ENCODE measurements at places on chromosomes 4 and X.

GRCh38 chrX:12956704-12957534, 18.0 kb upstream of the TMSB4X start:
- DNase-seq: no peak

- DNase-seq: no peak
Measured at GRCh38 chr4:38190717-38191178, 230.6 kb downstream of the PTTG2 start.

DNA sequence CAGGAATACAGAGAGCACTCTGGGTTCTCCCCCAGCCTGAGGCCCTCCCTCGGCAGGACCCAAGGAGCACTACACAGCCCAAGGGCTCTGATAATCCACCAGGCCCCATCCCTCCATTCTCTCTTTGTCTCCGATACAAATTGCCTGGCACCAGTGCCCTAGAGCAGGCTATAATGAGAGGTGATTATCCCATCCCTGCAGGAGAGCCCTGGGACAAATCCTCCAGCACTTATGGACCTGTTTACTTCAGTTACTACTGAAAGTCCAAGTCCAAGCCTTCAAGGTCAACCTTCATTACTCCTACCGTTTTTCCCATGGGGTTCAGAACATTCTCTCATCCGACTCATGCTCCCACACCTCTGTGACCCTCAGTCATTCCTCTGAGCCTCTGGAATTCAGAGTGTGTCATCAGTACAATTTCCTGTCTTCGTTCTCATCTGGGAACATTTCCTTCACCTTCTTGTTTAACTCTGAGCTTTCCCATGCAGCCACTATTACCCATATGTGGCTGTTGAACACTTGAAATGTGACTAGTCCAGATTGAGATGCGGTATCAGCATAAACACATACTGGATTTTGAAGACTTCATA, 299.0 kb downstream of the RAPGEF2 start:
- DNase-seq: no peak

DNA sequence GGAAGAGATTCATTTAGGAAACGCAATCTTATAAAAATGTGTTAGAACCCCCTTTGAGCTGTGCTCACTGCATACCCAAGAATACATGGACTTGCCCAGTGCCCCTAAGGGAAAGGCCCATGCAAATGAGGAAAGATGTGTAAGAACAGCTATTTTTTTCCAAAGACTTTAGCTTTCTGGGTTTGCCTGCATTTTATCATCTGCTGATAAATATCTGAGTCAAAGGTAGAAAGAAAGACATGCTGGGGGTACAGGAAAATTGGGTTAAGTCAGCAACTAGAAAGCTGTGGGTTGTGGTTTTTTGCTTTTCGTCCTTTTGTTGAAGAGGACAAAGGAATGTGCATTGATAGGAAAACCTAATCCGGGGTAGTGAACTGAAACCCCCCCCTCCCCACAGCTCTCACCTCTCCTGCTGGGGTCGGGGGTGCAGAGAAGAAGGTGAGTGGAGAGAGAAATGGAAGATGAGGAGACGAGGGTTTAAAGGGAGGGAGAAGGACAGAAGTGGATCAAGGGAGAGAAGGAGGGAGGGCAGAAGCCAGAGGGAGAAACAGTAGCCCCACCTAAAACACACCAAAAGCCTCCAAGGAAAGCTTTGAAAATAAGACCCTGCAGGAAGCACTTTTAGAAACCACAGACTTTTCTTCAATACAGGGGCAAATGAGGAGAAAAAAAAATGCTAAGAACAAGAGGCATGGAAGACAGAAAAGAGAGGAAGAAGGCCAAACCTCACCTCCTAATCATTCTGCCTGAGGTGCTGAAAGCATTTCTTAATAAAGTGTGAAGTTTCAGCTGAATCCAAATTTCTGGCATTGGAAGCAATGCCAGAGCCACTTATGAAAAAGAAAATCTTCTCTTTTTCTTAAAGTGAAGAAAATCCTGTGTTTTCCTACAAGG, 49.3 kb downstream of the KDR start:
- DNase-seq: no peak

DNA sequence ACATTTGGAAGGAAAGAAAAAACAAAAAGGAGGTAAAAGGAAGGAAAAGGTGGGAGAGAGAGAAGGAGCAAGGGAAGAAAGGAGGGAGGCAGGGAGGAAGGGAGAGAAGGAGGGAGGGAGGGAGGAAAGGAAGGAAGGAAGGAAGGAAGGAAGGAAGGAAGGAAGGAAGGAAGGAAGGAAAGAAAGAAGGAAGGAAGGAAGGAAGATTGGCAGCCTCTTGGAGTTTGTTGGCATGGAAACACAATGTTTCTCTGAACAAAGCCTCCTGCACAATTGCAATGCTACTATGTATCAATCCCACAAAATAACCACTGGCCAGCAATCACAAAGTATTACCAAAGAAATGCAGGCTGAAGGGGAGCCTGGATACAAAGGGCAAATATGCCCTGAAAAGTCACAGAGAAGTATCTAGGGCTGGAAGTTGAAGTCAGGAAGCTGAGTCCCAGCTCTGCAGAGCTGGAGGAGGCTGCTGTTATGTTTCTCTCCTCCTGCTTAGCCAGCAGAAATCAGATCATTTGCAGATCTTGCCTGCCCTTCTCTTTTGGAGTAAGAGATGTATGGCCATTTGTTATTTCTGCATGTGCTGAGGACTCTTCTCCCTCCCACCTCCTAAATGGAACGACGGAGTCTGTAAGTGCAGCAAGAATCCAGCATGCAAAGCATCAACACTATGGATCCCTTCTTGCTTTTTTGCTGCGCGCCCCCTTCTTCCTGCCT, 195.9 kb upstream of the LDB2 start:
- no peak for DNase-seq

DNA sequence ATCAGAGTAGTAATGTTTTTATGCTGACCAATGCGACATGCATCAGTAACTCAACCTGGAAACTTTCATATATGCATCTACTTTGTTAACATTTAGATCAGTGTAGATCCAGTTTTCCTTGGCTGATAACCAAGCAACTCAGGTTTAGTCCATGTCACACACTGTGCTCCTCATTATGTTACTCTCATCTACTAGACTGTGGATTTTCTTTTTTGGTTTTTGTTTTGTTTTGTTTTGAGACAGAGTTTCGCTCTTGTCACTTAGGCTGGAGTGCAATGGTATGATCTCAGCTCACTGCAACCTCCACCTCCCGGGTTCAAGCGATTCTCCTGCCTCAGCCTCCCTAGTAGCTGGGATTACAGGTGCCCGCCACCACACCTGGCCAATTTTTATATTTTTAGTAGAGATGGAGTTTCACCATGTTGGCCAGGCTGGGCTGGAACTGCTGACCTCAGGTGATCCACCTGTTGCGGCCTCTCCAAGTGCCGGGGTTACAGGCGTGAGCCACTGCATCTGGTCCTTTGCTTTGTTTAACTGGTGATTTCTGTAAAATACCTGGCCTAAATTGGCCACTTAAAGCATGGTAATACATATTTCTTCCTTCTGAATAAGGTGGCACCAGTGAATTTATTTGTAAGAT, 48.6 kb downstream of the SMARCAD1 start:
- no peak for DNase-seq

DNA sequence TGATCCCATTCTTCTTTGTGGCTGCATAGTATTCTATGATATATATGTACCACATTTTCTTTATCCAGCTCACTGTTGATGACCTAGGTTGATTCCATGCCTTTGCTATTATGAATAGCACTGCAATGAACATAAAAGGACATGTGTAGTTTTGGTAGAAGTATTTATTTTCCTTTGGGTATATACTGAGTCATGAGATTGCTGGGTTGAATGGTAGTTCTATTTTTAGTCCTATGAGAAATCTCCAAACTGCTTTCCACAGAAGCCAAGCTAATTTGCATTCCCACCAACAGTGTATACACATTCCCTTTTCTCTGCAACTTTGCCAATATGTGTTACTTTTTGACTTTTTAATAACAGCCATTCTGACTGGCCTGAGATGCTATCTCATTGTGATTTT, 278.3 kb downstream of the PCDH18 start:
- no peak for DNase-seq

GRCh38 chr4:144579411-144580030, 66.4 kb upstream of the HHIP start:
- no peak for DNase-seq

GRCh38 chr4:150799207-150799606, 215.9 kb downstream of the LRBA start:
- no peak for DNase-seq

DNA sequence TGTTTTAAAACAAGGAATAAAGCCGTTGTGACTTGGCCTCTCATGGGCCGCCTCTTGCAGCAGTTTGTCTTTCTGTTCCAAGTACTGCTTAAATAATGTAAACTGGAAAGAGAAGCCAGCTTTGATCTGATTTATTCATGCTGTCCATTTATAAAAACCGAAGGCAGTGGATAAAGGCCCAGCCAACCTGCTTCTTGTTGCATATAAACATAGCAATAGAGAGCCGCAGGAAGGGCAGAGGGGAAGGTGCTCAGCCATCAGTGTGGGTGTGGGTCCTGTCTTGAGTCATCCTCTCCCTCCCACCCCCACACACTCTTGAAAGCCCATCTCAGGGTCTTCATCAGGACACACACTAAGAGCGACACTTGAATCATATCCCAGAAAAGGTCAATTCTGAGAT, 187.9 kb upstream of the FAM9B start:
- no peak for DNase-seq

GRCh38 chr4:133808151-133808550, 393.4 kb downstream of the PABPC4L start:
- no peak for DNase-seq

- no peak for DNase-seq
Measured at GRCh38 chr4:19832411-19832810, 419.3 kb upstream of the SLIT2 start.

DNA sequence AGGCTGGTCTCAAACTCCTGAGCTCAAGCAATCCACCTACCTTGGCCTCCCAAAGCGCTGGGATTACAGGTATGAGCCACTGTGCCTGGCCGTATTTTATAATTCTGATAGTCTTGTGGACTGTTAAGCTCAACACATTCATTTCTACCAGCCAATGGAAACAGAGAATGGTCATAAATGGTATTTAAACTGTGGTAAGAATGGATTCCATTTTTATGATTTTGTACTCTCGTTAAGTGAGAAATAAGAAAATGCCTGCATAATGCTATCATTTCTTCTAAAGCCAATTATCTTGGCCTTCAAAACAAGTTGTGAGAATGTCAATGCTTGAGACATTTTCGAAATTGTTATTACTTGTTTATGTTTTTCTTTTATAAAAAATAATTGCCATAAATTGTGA, 321.0 kb downstream of the IL15 start:
- DNase-seq: no peak

DNA sequence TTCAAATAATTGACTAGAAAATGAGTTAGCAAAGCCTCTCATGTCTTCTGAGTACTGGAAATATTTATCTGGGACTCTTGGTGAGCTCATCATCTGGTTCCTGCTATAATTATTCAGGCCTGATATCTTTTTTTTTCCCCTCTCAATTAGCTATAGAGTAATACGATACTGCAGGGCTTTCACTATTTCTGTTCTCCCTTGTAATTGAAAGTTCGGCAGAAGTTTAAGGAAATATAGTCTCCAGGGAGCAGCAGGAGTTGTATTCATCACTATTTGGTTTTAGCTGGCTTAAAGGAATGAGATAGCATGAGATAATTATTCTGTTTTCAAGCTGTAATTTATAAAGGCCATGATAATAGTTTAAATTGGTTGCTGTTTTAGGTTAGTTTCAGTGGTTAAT, 378.6 kb upstream of the EPHA5 start:
- no peak for DNase-seq

DNA sequence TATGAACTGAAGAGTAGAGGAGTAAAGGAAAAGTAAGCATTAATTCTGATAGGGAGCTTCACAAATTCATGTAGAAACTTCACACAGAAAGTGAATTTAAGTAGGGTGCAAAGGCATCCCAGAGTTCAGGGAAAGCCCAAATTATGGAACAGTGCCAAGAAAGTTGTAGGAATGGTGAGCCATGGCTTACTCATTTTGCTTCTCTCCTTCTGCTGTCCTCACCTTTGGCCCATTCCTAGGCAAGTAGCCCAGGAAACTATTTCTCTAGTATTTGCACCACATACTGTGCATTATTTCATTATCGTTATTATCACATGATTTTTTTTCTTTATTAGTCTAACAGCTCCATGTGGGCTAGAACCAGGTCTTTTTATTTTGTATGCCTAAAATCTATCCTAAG, 34.9 kb upstream of the IL1RAPL1 start:
- no peak for DNase-seq

GRCh38 chrX:14864631-14865030, 8.2 kb downstream of the FANCB start:
- no peak for DNase-seq

DNA sequence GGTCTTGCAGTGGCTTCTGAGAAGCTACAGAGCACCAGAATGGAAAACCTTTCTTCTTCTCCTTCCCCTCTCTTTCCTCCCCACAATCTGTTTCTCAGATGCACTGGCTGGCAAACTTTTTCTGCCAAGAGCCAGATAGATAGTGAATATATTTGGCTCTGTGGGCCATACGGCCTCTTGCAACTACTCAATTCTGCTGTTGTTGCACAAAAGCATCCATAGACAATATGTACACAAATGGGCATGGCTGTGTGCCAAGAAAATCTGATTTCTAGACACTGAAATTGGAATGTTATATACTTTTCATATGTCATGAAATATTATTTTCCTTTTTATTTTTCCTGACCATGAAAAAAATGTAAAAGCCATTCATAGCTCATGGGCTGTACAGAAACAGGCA, 3.1 kb downstream of the PHEX start:
- no peak for DNase-seq

DNA sequence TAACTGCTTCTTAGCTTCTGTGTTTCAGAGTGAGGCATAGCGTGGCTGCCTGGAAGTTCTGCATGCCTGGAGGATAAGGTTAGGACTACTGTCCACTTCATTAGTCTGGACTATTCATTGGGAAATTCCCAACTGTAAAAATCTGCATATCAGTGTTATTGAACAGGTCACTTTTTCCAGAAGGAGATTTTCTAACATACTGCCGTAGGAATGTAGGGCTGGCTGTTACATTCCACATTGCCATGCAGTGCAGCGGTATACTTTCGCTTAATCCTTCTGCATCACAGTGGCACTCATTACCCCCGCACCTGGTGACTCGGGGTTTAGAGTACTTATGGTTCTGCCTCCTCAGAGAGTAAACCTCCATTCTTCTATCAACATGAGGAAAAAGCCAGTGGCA, 104.6 kb downstream of the NPFFR2 start:
- no peak for DNase-seq

DNA sequence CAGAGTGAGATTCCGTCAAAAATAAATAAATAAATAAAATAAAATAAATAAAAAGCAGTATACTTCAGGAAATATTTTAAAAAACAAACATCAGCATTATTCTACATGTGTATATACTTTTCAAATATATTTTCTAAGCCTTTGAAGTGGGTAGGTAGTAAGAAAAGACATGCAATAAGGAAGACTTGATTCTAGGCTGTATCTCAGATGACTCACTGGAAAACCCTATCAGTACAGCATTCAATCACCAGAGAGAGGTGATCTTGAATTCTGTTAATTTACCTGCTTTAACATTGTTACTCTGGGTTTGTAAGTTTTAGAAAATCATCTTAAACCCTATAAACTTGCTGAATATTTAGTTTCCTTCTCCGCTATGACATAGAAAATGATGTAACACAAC, 106.6 kb upstream of the NAP1L5 start:
- DNase-seq: no peak
